ENCODE measurements at places on chromosomes 7 and 10. TPM values are rescaled to one million over a fixed set of nuclear protein-coding genes. Genes with fewer than 3 reads are reported as not detected.

Gene SDHAF3
- total RNA-seq = 14.2 TPM

Gene TRIM74
- total RNA-seq = not detected

Gene CUZD1
- 0.48 TPM for total RNA-seq

Gene FAM20C
- total RNA-seq = 56.6 TPM

Gene DLX6
- 1.5 TPM for total RNA-seq

Gene WDR86
- total RNA-seq = 4.1 TPM

Gene TRIM73
- total RNA-seq = 1.9 TPM

Gene IKZF1
- 13.7 TPM for total RNA-seq

Gene LOXL4
- 7.6 TPM for total RNA-seq

Gene UTF1
- not detected for total RNA-seq

Gene EPO
- not detected for total RNA-seq

Gene AGR2
- total RNA-seq = not detected

Gene LIPN
- total RNA-seq = not detected

Gene CAMK2B
- 3.5 TPM for total RNA-seq

Gene SLC18A2
- 0.81 TPM for total RNA-seq

Data from posterior vena cava (tissue), 2 donors.